ENCODE measurements at places on chromosomes 5 and 9.

DNA sequence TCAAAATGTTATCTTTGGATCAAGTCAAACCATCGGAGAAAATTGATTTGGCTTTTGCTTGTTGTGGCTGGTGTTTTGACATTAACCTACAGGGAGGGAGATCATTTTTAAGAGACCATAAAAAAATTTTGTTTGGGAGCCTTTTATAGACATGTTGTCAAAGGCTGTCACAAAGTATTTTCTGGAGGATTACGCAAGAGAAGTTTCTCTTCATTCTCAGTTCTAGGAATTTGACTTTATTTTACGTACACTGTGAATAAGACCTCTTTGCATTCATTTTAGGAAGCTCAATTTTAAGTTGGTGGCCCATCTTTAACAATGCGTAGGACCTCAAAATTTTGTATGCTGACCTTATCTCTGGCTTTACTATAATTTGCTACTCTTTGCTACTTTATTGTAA lies 50.2 kb upstream of the SLC44A1 start:
- DNase-seq = no peak

DNA sequence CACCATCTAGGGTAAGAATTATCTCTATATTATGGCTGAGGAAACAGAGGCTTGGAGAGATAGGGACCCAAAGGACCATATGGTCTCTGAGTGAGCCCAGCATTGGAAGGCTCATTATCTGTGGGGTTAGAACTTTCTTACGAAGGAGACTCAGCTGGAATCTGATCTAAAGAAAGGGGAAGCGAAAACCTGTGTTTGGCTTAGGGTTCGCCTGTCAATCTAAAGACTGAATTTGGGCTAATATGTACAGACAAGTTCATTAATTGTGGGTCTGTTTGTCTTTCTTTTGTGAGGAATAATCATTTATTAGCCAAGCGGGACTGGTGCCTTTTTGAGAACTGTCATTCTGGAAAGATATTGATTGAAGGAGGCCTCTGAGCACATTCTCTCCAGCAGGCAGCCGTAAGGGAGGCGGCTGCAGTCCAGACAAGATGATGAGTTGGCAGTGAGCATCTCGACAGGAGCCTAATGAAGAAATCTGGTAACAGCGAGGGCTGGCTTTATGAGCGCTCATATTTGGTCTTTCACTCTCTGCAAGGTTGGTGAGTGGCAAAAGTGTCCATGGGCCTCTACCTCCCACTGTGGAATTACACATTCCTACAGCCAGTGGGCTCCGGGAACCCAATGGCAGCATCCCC lies 104.2 kb upstream of the GPR151 start:
- no peak for DNase-seq

DNA sequence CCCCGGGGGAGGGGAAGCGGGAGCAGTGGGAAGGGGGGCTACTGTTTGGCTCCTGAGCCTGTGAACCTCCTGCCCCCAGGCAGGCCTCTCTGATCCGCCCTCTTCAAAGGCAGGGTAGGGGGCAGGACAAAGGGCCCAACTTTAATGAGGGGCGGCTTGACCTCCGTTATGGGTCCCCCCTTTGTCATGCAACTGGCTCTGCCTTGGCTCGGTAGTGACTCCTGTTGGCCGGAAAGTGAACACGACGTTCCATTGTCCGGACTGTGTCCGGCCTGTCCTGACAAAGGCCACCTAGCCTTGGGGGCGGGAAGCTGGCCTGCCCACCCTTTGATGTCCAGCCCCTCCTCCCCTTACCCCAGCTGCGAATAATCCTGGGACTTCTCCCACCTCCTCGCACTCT lies 1.3 kb downstream of the CDX1 start:
- DNase-seq = no peak

GRCh38 chr9:33721674-33722358 lies 73.5 kb upstream of the PRSS3 start:
- peak; percentile 83 for DNase-seq

GRCh38 chr5:79229357-79230174 lies 6.4 kb upstream of the JMY start:
- no peak for DNase-seq

- no peak for DNase-seq
Observed at GRCh38 chr5:37723162-37723961, 116.5 kb downstream of the GDNF start.

- DNase-seq = no peak
Observed at GRCh38 chr9:81559197-81559596, 130.2 kb downstream of the TLE1 start.

GRCh38 chr5:170301981-170302652 lies 4.5 kb upstream of the LCP2 start:
- no peak for DNase-seq

GRCh38 chr5:113770648-113771047 lies 257.2 kb downstream of the YTHDC2 start:
- no peak for DNase-seq

DNA sequence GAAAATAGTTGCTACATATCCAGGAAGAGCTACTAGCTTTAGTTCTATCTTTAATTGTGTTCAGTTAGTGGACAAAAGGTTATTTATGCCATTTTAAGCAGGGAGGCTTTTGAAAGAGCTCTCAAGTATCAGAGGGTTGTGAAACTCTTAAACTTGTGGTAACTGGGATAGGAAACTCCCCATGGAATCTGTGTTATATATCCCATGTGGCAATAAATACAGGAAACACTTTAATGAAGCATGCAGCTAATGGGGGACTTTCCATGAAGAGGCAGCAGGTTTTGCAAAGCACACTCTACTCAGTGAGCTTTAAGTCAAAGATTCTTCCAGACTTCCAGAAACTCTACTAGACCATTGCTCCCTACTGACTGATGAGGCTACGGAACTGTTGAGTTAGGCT lies 805.0 kb upstream of the C9orf72 start:
- DNase-seq = no peak

GRCh38 chr5:158060212-158060611 lies 201.3 kb upstream of the CLINT1 start:
- DNase-seq = no peak

Data from NCI-H1092 treated with DMSO at 0.1 percent for 48 hours (cell line).